ENCODE measurements at places on chromosomes 4 and X. TPM values are rescaled to one million over a fixed set of nuclear protein-coding genes. Genes with fewer than 3 reads are reported as not detected.

- DNase-seq: no peak
These were observed 220.3 kb upstream of the BCOR start for GRCh38 chrX:40318076-40318475.

- peak; percentile 68 for DNase-seq
These were observed 34.2 kb downstream of the ARSD start for GRCh38 chrX:2894885-2895292.

- no peak for DNase-seq
These were observed 15.2 kb upstream of the FAM47A start for GRCh38 chrX:34147345-34147744.

GRCh38 chr4:146343199-146343598 is 128.9 kb downstream of the REELD1 start:
- DNase-seq: no peak

- DNase-seq: no peak
These were observed 649.6 kb upstream of the DIPK2B start for GRCh38 chrX:45850197-45850774.

DNA sequence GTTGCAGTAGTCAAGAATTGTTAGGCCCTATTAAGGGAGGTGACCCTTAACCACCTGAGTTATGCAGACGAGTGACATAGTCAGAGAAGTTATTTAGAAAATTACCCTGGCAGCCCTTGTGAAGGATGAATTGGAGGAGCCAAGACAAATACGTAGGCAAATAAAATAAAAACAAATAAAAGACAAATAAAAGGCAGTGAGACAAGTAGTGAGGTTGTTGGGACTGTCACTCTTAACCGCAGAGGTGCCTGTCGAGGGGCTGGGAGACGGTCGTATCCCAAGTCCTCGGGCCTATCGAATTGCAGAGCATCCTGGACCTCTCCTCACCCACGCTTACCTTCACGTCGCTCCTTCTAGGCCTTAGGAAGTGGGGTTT is 58.0 kb upstream of the ZC4H2 start:
- no peak for DNase-seq

- no peak for DNase-seq
These were observed 99.3 kb upstream of the ARMCX2 start for GRCh38 chrX:101759000-101759399.

DNA sequence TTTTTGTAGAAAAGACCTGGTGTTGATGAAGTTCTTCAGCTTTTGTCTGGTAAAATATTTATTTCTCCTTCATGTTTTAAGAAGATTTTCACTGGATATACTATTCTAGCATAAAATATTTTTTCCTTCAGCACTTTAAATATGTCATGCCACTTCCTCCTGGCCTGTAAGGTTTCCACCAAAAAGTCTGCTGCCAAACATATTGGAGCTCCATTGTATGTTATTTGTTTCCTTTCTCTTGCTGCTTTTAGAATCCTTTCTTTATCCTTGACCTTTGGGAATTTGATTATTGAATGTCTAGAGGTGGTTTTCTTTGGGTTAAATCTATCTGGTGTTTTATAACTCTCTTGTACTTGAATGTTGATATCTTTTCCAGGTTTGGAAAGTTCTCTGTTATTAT is 35.6 kb upstream of the NMU start:
- no peak for DNase-seq

GRCh38 chr4:129342819-129343408 is 247.0 kb downstream of the C4orf33 start:
- no peak for DNase-seq

DNA sequence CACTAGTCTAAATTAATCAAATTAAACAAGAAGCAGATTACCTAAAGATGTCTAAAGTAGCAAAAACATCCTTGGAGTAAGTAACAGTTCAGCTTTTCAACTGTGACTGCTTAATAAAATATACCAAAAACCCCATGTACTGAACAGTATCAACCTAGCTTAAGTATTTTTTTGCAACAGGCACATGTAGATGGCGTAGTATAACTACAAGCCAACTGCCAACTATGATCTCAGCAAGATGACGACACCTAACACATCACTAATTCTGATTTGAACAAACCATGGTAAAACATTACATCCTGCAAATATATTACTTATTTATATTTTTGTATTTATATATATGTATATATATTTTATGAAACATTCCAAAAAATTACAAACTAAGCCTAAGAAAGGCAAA is 24.5 kb downstream of the DHX15 start:
- DNase-seq: no peak

DNA sequence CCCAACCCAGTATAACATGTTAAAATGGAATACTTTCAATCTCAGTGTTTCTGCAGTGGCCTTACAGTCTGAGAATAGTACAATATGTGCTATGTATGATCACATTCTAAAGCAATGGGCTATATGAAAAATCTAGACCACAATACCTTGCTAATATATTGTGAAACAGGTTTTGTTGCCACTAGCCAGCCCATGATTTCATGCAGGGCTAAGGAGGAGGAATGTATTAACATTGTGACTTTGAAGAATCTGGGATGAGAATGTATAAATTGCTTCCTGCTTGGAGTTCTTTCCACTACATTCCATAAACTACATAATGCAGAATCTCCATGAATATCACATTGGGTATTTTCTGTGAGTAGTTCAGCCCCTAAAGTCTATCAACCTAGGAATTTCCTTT is 935.4 kb upstream of the GRIA3 start:
- no peak for DNase-seq

DNA sequence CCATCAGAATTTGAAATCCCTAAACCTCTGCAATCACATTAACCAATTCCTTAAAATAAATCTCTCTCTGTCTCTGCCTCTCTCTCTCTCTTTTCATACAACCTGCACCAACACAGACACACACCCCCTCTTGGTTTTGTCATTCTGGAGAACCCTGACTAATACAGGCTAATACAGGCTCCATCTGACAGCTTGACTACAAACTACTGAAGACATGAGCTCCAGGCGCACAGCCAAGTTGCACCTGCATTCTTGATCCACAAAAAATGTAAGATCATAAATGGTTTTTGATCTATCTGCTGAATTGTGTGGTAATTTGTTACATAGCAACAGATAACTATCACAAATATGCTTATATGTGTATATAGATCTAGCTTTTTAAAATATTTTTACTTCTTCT is 2414.2 kb downstream of the PCDH7 start:
- DNase-seq: no peak

DNA sequence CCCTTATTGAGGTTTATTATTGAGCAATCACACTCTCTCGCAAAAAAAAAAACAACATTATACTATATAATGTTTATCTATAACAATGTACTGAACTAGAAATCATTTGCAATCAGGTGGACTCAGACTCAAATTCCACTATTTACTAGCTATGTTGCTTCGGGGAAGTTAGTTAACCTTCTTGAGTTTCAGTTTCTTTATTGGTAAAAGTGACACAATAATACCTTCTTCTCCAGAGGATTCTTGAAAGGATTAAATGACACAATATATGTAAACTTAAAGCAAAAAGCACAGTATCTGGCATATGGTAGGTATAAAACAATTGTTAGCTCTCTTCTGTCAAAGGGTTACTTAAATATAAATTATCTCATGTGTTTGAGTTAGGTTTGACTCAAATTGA is 31.5 kb upstream of the HDAC8 start:
- DNase-seq: no peak

DNA sequence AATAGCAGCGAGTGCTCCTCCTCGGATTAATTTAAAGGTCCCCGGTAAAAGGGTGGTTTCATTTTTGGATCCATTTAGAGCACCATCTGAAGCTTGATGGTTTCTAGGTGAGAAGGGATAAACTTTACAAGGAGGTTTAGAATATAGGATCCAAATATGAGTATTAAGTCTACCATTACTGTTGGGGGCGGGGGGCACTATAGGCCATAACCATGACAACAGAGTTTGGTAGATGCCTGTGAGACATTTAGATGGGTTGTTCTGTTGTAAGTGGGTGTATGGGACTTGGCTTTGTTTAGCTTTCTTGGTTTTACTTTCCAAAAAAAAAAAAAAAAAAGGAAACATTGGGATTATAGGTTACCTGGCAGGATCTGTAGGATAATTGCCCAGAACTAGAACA is 92.7 kb downstream of the TENT5D start:
- no peak for DNase-seq

GRCh38 chr4:4256799-4257198 is 8.8 kb upstream of the TMEM128 start:
- DNase-seq: no peak

DNA sequence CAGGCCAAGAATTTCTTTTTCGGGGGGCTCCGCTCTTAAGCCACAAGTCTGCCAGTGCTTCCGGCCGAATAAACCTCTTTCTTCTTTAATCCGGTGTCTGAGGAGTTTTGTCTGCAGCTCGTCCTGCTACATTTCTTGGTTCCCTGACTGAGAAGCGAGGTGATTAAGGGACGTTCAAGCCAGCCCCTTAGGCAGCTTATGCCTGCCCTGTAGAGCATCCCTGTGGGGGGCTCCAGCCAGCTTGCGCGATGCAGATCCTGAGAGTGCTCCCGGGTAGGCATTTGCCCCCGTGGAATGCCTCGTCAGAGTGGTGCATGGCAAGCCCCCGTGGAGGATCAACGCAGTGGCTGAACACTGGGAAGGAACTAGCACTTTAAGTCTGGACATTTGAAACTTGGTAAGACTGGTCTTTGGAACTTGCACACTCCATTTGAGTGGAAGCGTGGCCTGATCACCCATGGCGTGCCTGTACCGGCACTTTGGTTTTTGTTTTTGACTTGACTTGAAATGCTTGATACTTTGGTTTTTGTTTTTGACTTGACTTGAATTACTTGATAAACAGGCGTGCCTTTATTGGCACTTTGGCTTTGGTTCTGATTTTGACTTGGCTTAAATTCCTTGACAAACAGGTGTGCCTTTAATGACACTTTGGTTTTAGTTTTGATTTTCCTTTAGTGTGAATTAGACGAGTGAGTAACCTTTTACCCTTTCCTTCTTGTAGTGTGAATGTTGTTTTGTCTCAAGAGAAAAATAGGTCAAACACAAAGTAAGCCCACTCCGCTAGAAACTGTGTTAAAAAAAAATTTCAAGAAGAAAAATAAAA is 6.1 kb downstream of the ACOX3 start:
- DNase-seq: no peak

GRCh38 chr4:726235-726787 is 20.7 kb downstream of the PCGF3 start:
- no peak for DNase-seq

- no peak for DNase-seq
These were observed 17.4 kb upstream of the ARMCX2 start for GRCh38 chrX:101677028-101677427.

DNA sequence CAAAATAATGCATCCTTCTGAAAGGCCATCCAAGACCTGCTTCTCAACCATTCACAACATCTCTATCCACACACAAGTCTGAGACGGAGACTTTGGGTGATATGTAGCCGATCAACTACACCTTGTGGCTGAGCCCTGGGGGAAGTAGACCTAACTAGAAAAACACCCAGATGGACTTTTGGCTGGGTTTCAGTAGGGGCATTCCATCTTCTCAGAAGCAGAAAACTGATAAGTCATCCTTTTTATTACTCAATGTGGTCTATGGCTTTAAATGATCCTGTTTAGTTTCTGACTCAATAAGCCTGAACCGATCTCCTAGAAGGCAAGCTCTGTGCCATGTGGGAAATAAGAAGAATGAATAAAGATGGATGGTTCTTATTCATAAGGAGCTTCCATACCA is 82.5 kb upstream of the AFF2 start:
- DNase-seq: no peak

DNA sequence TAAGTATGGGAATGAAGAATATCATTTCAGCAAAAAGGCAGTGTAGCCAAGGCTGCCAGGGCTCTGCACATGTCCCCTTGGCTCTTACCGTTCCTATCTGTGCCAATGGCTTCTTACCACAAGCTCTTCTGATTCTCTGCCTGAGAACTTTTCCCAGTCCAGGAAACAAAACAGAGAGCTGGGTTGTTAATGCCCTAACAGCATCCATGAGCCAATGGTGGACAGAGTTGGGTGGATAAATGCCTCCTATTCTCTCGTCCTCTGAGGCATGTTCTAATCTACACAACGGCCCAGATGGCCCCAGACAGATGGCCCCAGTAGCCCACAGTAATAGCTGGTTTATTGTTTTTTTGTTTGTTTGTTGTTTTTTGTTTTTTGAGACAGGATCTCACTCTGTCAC is 28.0 kb downstream of the SCD5 start:
- no peak for DNase-seq

GRCh38 chr4:120829113-120829831 is 93.3 kb downstream of the PRDM5 start:
- DNase-seq: no peak

DNA sequence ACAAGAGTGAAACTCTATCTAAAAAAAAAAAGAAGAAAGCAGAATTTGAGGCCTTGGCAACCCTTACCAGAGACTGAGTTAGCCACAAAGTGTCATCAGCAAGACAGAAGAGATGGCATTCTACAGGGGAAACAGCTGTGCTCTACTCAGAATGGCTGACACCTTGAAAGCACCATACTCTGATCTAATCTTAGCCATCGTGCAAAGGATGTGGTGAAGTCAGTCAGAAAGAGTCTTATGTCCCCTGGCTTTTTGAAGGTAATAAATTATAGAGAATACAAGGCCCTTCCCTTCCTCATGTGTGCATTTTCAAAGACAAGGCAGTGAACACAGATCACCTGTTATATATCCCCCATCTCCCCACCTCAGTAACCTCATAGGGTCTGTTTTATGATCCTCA is 13.2 kb downstream of the CLNK start:
- DNase-seq: no peak

GRCh38 chrX:130103605-130104004 is 6.7 kb downstream of the ELF4 start:
- DNase-seq: no peak

- no peak for DNase-seq
These were observed 27.2 kb downstream of the HPF1 start for GRCh38 chr4:169730564-169730963.

The GYG2 gene
- total RNA-seq: 5.4 TPM

The EDA2R gene
- total RNA-seq: 1.9 TPM

The PAGE5 gene
- total RNA-seq: not detected

The SYP gene
- total RNA-seq: 1.9 TPM

The ENPEP gene
- total RNA-seq: 1.8 TPM

The EPGN gene
- total RNA-seq: not detected

The RTL5 gene
- total RNA-seq: 6.8 TPM

The ANAPC10 gene
- total RNA-seq: 13.6 TPM

The RASGEF1B gene
- total RNA-seq: 24.7 TPM

The HPGDS gene
- total RNA-seq: 7.8 TPM
